ENCODE measurements at places on chromosomes 4 and X. TPM values are rescaled to one million over a fixed set of nuclear protein-coding genes. Genes with fewer than 3 reads are reported as not detected.
A peak's percentile ranks its signal among the peaks of the same experiment; 100 is the strongest.

PDZD4 gene
- under 0.01 TPM for total RNA-seq

GAGE12F gene
- total RNA-seq, result not detected

ZNF157 gene
- 0.54 TPM for total RNA-seq

DNA sequence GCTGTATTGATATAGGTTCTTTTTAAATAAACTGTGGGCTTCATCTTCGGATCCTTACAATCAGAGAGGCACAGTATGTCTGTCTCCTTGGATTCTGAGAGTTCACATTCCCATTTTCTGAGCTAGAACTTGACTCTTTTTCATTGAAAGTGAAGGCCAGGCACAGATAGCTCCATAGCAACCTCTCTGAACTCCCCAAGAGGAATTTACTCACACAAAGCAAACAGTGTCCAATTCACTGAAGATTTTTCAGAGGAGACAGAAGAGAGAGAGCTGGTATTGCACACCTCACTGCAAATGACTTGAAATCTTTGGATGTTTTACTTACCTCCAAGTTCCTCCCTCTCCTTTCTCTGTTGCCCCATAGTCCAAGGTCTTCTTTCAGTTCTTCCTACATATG is 130.9 kb upstream of the CASK start:
- no peak for DNase-seq

GRCh38 chrX:116009861-116010710 is 160.5 kb upstream of the AGTR2 start:
- no peak for DNase-seq

- DNase-seq, result no peak
These were observed 32.0 kb upstream of the SPON2 start for GRCh38 chr4:1204286-1204827.

GRCh38 chr4:122476126-122476525 is 19.6 kb upstream of the IL2 start:
- DNase-seq, result no peak

- no peak for DNase-seq
These were observed 790.4 kb upstream of the GRID2 start for GRCh38 chr4:91513326-91513725.

- DNase-seq, result peak; percentile 69
These were observed 15.4 kb downstream of the HMGB2 start for GRCh38 chr4:173318648-173319211.

- no peak for DNase-seq
These were observed 63.7 kb downstream of the MSX1 start for GRCh38 chr4:4923201-4923600.

DNA sequence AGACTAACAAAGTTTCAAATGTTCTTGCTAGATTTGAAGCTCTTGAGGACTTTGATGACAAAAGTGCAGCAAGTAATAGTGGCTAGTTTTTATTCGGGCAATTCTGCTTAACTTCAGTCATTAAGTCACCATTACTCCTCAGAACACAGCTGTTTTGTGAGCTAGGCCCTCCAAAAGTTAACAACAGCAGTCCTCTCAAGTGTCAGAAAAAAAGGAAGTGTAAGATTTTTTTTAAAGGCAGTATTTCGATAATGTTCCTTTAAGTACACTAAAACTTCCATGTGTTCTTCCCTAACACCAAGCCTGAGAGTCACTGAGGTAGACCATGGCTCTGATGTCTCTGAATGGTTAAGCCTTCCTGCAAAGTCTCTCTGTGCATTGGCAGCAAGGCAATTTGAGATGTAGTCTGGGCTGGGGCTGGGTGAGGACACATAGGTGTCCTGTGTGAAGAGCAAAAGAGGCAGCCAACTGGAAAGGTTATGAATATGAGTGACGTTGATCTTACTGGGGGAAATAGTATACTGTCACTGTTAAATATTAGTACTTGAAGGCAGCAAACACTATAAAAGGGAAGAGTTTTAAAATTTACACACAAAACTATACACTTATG is 174.0 kb upstream of the MAP3K15 start:
- DNase-seq, result no peak
